ENCODE measurements at places on chromosomes 2 and 18.

DNA sequence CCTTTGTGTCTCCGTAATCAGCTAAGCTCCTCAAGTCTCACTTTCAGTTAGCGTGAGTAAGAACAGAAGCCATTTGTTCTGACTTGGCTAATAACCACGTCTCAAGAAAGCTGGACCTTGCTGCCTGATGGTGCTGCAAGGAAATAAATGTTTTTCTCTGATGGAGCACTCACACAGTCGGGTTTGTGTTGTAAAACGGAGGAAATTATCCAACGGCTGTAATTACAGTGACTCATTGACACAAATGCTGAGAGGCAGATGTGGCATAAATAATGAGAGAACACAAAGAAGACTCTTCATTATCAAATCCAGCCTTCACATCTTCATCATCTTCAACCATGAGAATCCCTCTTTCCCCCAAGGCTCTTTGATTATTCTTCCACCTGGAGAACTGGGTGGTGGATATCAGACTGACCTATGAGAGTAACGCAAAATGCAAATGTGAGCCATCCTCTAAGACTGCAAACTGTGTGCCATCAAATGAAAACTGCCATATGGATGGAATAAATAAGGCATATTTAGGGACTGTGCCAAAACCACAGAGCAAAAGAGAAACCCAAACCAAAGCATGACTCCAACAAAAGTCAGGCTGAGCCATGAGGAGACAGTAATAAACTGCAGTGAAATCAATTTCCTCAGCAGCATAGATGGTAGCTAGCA lies 252.6 kb downstream of the RND3 start:
- no peak for DNase-seq

- no peak for DNase-seq
Measured at GRCh38 chr18:73986711-73987110, 160.9 kb downstream of the FBXO15 start.

DNA sequence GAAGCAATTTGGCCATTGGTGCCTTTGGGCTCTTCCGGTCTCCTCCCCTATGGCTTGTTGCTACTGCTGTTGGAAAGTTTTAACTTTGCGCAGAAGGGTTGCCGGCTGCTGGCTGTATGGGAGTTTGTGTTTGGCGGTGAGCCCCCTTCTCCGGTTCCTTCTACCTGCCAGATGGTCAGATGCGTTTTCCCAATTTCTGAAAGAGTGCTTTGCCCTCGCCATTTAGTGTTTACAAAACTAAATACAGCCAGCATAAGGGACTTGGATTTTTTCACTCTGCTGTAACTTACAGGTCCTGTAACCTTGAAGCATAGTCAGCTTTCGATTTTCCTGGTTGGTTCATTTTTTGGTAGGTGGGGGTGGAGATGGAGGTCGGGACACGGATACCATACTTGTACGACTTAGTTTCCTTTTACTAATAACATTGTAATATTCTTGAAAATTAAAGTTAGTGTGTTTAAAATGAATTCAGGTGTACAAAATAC lies 604 bp downstream of the COQ10B start:
- DNase-seq, result peak; percentile 53

DNA sequence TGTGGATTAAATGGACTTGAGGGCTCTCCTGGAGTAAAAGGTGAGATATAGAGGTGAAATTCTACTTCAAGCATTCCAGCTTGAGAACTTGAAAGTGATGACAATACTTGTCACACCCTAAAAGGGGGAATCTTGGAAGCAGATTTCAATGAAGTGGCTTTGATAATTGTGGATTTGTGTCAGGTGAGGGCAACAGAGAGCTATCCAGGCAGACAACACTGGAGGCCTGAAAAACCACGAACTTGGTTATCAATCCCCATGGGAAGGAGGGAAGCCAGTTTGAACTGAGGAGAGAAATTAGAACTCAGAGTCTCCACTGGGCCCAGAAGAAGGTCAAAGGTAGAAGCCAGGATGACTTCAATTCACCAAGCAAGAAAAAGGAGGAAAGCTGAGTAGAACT lies 263.9 kb downstream of the FIGN start:
- no peak for DNase-seq

- DNase-seq, result no peak
Measured at GRCh38 chr2:129803032-129803431, 176.4 kb upstream of the RAB6C start.

- DNase-seq, result no peak
Measured at GRCh38 chr2:31233231-31233630, 721 bp upstream of the EHD3 start.

DNA sequence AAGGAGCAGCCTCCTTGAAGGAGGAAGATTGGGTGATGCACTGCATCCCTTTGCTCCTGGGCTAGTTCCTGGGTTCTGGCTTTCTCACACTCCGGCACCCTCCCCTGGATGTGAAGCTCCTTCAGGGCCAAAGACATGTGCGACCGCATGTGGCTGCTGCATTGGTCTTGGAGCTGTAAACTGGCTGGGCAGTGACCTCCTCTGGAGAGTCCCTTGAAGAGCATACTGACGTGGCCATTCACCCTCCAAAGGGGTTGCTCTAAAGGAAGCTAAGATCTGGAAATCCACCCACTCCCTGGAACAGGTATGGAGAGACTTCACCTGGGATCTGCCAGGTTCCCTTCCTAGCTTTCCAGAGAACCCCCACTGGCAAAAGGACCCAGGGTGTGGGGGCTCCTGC lies 62.1 kb downstream of the TMEM17 start:
- no peak for DNase-seq

GRCh38 chr2:231696004-231696367 lies 12.3 kb upstream of the PTMA start:
- no peak for DNase-seq

GRCh38 chr2:120910956-120911951 lies 175.6 kb downstream of the GLI2 start:
- peak; percentile 24 for DNase-seq

- DNase-seq, result no peak
Measured at GRCh38 chr18:78871618-78872017, 108.0 kb upstream of the SALL3 start.

DNA sequence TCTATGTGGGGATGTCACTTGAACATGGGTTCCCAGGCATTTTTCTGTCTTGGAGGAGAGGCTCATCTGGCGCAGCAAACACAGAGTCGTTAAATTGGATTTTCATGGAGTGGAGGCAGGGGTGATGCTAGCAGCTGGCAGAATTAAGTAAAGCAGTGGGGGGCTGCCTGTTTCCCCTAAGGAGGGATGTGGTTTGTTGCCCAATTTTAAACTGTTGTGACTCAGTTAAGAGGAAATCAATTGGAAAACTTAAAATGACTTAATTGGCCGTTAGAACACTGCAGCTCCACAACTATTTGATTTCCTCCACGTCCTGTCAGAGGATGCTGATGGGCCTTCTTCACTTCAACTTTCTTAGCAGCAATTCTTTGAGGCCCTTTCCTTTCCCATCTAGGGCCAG lies 354.1 kb upstream of the ATP5MC3 start:
- DNase-seq, result no peak

GRCh38 chr2:39403311-39403710 lies 33.8 kb downstream of the MAP4K3 start:
- no peak for DNase-seq

DNA sequence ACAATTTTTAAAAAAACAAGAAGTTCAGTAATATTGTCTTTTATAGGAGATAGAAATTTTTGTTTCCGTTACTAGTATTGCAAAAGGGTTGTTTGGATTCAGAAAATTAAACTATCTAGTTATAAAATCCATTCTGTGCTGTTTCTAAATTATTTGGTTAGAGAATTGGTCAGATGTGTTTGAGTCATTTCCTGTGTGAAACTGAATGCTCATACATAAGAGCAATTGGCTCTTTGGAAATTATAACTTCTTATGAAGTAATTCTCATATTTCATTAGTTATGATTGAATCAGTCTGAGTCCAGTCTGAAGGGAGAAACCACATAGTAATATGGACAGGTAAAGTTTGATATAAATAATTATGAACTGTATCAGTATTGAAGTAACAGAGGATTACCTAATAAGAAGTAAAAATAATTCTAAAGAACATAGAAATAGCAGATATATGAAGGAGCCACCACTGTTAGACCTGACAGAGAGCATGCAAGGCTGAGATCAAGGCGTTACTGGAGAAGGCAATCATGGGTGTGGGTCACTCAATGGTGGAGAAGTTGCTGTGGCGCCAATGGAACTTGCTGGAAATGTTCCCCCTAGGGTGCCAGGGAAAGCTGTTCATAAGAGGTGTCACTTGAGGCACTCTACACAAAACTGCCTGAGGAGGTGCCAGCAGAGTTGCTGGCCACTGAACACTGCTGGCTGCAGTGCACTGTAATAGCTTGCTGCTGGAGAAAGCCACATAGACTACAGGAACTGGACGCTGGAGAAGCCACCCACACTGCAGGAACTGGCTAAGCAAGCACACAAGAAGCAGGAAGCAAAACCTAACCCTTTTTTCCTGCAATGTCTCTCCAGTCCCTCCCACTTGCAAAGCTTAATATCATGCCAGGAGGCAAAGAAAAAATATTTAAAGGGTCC lies 18.0 kb upstream of the FAP start:
- DNase-seq, result no peak

- DNase-seq, result no peak
Measured at GRCh38 chr18:54392543-54393023, 34.9 kb downstream of the C18orf54 start.

DNA sequence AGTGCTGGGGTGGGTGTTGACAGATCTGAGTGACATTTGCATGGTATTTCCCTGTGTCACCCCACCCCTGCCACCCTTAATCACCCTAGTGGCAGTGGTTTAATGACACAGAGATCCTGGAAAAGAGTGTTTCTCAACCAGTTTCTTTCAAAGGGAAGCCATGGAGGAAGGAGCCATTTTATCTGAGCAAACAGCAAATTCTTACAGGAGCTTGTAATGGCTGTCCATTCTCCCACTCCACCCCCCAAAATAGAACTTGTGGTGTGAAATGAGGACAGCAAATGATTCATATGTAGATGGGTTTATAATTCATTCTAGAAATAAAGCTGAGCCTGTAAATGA lies 51.5 kb downstream of the CDC42EP3 start:
- no peak for DNase-seq

DNA sequence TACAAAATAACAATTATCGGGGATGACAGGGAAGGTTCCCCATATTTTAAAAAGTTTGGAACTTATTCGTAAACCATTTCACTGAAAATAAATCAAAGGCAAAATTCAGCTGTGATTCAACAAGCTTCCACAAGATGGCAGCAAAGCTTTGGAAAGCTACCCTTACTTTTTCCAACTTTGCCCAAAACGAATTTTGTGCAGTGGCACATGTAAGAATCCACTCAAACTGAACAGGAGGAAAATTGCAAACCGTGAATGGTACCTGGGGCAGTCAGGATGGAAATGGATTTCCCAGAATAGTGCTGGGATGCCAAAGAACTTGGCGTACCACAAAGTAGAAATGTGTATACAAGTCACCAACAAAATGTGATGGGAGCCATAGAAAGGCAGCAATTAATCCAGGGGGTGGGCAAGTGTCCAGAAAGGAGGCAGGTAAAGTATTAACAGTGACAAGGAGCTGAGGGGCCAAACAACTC lies 10.7 kb downstream of the RPL31 start:
- no peak for DNase-seq

DNA sequence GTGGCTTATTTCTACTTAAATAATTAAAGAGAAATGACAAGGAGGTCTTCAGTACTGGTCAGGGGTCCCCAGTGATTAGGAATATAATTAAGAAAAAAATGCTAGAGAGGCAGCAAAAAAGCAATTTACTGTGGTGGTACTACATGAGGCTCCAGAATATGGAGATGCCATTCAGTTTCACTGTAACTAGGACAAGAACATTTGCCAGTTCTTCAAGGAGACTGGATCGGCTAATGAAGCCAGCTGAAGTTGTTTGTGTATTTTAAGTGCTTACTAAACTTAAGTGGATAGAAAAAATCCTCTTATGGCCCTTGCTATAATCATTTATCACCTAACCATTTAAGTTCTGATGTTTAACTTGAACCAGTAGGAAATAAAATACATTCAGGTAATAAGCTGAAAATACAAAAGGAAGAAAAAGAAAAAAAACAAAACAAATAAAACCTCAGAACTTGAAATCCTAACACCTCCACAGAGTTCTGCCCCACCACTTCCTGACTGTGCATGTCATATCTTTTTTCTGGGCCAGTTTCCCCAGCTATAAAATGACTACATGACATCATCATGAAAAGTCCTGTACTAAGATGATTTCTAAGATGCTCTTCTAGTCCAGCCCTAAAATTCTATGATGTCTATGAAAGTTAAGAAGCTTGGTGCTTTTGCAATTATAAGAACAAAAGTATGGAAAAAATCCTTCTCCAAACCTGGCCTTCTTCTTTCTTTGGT lies 98.0 kb downstream of the TRABD2A start:
- DNase-seq, result no peak

- DNase-seq, result no peak
Measured at GRCh38 chr2:11433822-11434221, 32.1 kb downstream of the E2F6 start.

- no peak for DNase-seq
Measured at GRCh38 chr2:223486751-223487150, 115.4 kb downstream of the SCG2 start.

DNA sequence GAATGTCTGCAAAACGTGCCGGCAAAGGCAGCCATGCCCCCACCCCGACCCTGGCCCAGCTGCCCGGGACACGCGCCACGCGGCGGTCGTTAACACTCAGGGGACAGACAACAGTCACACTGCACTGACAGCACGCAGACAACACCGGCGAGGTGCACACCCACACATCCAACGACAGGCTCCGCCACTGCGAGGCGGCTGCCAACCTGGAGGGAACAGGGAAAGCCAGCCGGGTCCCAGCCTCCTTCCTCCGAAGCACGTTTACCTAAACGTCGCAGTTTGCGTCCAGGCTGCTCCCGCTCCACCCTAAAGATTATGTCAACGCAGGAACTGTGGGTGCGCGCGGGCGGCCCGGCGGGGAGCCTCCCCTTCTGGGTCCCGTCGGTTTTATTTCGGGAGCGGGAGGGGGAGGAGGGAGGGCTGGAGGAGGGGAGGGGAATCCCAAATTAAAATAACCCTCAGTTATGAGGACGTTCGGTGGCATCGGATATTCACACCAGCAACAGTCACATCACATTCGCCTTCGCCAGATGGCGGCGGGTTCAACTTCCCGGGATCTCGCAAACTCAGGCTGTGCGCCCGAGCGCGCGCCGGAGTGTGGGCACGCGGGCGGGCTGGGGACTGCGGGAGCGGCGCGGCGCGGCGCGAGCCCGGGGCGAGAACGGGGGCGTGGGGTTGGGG lies 644 bp downstream of the PTGR3 start:
- DNase-seq, result peak; percentile 37

DNA sequence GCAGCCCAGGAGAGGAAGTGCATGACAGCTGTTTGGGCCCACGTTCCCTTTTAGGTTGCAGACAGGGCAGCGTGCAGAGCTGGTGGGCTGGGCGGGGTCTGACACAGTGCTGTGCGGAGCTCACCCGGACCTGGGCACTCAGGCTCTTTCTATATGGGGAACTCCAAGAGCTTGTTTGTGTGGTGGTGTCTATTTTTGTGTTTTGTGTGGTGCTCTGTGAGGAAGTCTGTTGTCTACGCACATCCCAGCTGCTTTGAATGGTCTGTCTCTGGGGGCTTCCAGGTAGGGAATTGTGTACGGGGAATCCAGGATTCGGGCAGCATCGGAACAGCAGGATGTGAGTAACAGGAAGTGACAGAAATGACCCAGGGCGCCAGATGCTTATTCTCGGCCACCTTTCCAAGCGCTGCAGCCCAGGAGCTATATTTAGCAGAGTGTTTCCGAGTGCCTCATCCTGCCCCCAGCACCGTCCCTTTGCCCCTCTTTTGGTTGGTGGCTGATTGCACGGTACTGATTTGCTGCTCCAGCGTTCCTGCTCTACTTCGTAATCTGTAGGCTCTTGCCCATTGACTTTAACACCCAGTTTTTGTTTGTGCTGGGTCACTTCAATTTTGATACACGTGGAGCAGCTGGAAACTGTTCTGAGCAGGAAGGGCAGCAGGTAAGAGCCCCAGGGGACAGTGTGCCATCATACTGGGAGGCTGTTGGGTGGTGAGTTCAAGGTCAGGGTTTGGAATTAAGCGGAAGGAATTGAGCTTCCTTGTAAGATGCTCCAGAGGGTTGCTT lies 64.7 kb downstream of the DGKD start:
- DNase-seq, result no peak

Data from WTC11 (cell line).